COLO829 (cell line): ENCODE measurements at places on chromosomes 3 and 15.

DNA sequence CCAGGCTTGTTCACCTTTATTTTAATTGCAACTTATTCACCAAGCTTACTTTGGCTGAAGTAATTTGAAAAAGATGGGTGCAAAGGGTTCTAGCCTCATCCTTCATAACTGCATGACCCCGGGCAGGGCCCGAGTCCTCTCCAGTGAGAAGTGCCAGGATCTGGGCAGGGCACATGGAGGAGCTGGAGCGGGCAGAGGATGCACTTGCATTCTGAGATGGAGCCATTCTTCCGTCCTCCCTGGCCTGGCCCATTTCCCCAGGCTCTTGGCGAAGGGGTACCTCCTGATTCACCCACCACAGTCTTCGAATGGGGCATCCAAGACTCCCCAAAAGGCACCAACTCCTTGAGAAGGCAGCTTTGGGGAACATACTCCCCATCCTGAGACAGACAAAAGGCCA, 22.5 kb upstream of the PLXND1 start:
- no peak for DNase-seq

DNA sequence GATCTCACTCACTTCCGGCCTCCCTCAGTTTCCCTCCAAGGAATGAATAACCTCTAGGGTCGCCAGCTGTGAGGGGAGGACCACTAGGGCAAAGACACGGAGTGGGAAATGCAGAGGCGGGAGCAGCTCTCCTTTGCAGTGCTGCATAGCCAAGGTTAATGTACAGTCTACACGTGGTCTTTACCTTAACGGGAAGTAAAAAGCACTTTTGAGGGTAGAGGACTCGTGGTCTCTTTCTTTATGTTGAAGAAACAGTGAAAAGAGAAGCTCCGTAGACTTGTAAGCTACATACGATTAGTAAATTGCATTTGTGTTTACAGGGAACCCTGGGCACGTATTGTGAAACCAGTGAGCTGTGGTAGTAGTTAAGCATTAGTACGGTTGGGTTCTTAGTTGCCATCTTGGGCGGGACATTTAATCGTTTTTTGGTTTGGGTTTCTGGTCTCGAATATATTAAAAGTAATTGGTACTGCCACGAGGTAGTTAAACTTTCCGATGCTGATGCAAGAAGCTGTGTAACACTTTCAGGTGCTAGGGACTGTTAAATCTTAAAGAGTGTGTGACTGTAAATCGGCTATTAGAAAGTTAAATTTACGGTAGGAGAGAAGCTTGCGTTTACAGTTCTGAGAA, 828 bp downstream of the U2SURP start:
- no peak for DNase-seq

GRCh38 chr15:42731461-42731860, 5.5 kb downstream of the CDAN1 start:
- DNase-seq = no peak

DNA sequence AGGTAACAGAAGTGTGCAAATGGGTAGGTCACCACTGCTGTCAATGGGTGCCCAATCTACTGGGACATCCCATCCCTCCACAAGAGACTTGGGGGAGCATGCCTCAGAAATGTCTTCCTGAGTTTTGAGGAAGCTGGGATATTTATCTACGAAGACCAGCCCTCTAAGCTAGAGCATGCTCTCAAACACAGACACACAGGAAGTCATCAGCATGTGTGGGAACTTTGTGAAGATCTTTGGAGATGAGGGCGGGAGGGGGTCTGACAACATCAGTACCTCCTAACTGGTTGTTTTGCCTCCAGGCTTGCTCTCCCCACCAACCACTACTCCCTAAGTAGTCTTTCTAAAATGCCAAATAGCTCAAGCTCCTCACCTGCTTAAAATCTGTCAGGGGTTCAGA, 3.5 kb upstream of the MEF2A start:
- DNase-seq = no peak

DNA sequence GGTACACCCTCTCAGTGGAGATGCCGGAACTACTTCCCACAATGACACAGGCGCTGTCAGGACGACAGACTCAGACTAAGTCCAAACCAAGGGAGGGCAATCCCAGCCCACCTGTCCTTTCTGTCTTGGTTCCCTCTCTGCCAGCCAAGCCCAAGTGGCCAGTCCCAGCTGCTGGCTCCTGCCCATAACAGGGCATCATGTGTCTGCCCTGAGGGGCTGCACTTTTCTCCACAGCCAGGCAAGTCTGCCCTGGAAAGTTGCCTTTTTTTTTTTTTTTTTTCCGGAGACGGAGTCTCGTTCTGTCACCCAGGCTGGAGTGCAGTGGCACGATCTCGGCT, 20.0 kb upstream of the BCL2A1 start:
- no peak for DNase-seq

DNA sequence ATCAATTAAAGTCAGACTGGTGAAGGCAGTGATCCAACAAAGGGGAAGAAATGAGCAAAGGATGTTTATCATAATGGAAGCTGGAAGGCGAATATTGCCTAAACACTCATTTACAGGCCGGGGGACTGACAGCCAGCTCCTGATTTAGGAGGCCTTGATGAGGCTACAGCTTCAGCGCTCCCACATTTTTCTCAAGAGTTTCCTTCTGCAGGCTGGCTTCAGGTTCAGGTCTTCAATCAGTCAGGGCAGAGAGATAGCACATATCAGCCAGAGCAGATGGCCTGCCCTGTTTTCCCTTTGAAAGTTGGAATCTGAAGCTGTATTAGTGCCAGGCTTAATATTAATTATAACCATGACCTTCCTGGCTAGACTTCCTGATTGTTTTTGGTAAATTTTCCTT, 218.9 kb downstream of the SV2B start:
- DNase-seq = no peak

DNA sequence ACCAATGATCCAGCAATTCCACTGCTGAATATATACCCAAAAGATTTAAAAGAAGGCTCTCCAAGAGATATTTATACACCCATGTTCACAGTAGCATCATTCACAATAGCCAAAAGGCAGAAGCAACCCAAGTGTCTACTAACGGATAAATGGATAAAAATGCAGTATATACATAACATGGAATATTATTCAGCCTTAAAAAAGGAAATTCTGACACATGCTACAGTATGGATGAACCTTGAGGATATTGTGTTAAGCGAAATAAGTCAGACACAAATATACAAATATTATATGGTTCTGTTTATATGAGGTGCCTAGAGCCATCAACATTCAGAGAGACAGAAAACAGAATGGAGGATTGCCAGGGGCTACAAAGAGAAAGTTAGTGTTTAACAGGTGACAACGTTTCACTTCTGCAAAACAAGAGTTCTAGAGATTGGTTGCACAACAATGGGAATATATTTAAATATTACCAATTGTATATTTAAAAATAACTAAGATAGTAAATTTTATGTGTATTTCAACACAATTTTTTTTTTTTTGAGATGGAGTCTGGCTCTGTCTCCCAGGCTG, 69.4 kb downstream of the STAG1 start:
- no peak for DNase-seq

DNA sequence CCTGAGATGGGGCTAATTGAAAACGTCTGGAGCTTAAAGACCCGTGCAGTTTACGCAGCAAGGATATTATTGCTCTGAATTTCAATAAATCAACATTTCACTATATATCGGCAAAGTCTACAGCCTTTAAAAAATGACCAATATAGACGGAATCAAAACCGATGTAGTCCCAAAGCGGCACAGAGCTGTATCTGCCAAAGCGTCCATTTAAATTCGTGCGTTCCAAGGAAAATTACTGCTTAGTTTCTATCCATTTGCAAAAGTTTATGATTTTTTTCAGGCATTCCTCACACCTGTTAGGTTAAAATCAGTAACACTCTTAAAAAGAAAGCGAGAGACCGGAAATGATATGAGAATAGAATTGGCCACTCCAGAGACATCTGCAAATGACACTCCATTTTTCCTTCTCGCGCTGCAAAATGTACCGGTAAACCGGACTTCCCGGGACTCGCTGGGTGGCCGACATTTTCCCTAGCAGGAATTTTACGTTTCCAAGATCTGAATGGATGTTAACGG, 777 bp upstream of the EIF4A2 start:
- DNase-seq = no peak

- DNase-seq = no peak
These were observed 7.7 kb upstream of the ZNF592 start for GRCh38 chr15:84740691-84741090.
